ENCODE measurements at places on chromosomes 7 and 10.

GRCh38 chr7:98998821-98999725 lies 120.7 kb downstream of the TRRAP start:
- DNase-seq = no peak

- no peak for DNase-seq
Measured at GRCh38 chr7:155193716-155194115, 104.0 kb upstream of the INSIG1 start.

DNA sequence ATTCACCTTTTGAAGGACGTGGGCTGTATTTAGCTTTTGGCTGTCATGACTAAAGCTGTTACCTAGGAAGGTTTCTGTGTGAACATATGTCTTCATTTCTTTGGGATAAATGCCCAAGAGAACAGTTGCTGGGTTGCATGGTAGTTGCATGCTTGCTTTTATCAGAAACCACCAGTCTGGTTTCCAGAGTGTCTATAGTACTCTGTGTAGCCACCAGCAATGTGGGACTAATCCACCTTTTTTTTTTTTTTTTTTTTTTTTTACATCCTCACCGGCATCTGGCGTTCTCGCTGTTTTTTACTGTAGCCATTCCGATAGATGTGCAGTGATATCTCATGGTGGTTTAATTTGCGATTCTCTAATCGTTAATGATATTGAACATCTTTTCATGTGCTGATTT lies 297.8 kb downstream of the SDK1 start:
- DNase-seq = no peak

GRCh38 chr7:100674411-100675104 lies 1.0 kb downstream of the GNB2 start:
- DNase-seq = peak; percentile 33
